ENCODE measurements at places on chromosomes 16 and 17.

DNA sequence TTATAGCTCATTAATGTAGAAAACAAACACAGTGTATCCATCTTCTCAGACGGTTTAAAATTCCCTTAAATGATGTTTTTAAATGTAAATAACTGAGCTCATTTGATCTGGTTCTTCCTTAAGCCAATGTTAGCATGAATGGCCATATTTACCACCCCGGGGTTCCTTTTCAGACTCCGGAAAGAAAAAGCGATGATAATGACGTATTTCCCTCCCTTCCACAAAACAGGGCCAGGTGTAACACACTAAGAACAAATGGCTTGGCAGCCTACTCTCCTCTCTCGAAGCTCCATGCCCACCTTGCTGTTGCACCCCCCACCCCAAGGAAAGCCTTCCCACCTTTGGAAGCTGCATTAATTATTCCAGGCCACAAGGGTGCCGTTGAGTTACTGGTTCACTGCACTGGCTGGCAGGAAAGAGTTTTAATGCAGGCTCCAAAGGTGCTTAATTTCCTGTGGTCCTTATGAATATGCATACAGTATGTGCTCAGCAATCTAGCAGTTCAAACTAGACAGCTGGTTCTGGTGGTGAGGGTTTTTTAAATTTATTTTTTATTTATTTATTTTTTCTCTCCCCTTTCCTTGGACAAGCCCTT is 378.9 kb downstream of the WWOX start:
- DNase-seq = no peak

GRCh38 chr17:71118039-71118438 is 948.7 kb downstream of the KCNJ2 start:
- no peak for DNase-seq

DNA sequence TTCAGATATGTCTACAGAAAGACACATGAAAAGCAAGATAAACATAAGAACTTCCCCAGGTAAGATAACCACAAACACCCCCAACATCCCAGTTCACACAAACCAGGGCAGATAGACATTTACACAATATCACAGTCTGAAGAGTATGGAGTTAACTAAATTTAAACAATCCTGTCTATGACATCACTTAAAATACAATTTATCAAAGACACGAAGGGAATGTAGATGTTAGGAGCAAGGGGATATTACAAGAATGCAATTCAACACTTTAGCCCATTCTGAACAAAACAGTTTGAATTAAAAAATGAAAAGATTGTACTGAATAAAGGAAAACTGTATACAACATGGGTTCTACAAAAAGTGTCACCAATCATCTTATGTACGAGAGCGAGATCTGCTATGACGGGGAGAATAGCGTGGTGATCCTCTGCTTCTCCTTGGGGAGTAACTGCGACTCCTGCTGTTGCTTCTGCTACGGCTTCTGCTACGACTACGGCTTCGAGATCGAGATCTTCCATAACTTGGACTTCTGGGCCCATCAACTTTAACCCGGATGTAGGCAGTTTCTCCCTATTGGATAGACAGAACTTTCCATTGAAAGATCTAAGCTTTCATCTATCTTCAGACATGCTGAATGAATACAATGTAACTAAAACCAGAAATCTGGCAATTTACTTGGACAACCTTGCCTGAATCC is 1.9 kb downstream of the SRSF1 start:
- no peak for DNase-seq

DNA sequence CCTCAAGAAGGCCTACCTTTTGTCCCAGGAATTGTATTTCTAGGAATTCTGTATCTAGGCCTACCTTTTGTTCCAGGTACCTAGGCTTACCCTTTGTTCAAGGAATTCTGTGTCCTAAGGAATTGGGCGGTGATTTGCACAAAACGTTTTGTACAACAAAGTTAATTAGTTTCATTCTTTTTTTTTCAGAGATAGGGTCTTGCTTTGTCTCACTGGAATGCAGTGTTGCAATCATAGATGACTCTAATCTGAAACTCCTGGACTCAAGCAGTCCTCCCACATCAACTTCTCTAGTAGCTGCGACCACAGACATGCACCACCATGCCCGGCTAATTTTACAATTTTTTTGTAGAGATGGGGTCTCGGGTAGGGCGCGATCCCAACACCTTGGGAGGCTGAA is 7.0 kb downstream of the CDR2L start:
- DNase-seq = no peak

DNA sequence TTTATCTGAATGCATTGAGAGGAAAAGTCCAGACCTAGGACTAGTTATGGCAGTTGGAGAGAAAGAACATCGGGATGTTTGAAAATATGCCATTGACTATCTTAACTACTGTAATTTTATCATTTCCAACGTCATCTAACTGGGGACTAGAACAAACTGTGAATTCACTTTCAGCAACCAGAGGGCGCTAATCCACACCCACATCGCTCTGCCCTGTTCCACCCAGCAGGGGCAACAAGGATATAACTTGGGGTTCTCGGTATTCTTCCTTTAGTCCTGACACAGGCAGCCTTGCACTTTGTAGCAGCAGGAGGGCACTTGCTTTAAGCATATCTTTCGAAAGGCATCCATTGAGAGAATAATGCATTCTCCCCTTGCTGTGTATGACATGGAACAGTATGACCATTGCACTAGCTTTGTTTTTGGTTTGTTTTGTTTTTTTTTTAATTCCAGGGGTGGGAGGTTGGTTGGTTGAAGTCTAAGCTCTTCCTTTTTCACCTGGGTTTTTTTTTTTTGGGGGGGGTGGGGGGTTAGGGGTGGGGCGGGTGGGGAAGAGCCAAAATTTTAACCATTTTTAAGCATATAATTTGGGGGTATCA is 31.5 kb downstream of the SIAH1 start:
- DNase-seq = peak; percentile 36

GRCh38 chr16:57144027-57144426 is 41.8 kb downstream of the PSME3IP1 start:
- DNase-seq = no peak

DNA sequence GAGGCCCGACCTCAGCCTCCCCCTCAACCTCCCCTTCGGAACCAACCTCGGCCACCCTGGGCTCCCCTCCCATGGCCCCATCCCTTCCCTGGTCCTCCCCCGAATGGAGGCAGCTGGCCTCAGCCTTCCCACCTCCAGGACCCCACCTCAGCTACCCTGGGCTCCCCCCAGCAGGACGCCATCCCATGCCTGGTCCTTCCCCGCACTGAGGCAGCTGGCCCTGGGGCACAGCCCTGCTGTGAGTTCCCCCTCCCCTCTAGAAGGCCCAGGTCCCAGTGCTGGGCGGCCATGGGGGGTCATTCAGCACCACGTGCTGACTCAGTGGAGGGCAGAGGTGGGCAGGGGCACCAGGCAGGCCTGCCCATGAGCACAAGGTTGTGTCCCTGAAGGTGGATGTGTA is 28.9 kb upstream of the PVALEF start:
- DNase-seq = no peak

GRCh38 chr16:87688876-87689815 is 76.6 kb downstream of the KLHDC4 start:
- DNase-seq = no peak

- DNase-seq = no peak
Observed at GRCh38 chr17:60311936-60312335, 80.0 kb downstream of the USP32 start.

DNA sequence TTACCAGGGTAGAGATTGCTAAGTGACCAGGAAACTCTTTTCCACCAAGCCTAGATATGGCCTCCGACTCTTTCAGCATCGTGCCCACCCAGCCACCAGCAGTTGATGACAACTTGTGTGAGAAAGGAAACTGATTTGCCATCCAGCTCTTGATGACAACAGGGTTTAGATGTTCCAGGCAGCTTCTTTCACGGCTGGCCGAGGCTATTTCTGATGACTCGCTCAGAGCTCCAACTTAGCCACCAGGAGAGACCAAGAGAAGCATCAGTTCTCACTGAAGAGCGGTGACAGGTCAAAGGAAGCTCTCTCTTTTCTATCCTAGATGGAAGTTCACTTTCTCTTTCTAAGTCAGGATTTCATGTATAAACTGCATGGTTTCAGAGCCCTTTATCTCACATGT is 61.2 kb downstream of the MPHOSPH6 start:
- no peak for DNase-seq

GRCh38 chr17:63941751-63942150 is 9.6 kb upstream of the CD79B start:
- DNase-seq = no peak

- DNase-seq = no peak
Observed at GRCh38 chr17:2695961-2696760, 15.4 kb downstream of the CLUH start.

DNA sequence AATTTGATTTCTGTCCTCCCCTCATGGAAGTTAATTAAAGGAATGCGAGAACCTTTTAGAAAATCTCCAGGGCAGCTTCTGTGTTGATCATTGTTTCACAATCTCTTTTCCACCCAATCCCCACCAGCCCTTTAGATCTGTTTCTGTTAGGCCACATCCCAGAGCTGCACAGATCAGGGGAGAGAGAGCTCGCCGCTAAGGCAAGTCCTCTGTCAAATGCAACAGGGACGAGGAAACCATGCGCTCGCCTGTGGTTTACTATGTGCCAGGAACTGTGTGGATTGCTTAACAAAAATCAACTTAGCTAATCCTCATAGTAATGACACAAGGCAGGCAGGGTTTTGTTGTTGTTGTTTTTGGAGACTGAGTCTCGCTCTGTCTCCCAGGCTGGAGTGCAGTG is 115.4 kb downstream of the SALL1 start:
- DNase-seq = no peak

DNA sequence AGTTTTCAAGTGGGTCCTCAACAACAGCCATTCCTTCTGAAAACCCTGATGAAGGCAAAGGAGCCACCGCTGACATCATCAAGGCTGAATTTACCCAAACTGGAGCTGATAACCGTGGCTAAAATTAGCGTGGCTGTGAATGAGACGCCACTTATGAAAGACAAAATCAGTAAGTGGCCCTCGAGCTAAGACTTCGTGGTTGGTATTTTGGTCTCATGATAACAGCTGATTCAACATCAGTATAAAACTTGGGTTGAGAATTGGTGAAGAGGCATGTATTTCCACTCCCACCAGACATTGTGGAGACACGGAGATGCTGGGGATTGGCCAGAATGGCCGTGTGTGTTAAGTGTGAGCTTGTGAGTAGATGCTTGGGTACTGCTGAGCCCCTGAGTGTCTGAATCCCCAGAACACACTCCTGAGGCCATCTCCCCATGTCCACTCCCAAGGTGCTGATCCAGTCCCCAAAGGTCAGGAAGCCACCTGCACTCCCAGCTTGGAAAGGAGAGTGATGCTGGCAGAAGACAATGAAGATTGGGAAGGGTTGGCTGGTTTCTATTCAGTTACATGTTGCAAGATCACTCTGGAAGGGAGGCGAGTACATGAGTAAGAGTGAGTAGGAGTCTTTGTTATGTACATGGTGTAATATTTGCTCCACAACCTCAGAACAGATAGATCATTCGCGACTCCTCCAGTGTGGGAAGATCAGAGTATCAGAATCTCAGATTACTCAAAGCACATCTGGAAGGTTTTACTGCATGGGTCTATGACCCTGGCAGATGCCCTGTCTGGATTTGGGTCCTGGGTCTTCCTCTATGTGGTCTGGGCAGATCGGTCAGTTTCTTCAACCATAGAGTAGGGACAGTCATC is 207.7 kb downstream of the HS3ST3A1 start:
- DNase-seq = no peak

DNA sequence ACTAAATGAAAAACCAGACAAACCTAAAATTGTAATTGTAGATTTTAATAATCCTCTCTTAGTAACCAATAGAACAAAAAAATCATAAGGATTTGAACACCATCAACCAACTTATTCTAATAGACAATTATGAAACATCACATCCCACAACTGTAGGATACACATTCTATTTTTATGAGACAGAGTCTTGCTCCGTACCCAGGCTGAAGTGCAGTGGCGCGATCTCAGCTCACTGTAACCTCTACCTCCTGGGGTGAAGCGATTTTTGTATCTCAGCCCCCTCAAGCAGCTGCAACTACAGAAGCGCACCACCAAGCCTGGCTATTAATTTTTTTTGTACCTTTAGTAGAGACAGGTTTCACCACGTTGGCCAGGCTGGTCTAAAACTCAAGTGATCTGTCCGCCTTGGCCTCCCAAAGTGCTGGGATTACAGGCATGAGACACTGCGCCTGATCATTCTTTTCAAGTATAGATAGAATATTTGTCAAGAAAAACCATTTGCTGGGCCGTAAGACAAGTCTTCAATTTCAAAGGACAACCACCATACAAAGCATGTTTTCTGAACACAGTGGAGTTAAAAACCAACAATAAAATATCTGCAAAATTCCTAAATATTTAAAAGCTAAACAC is 49.8 kb downstream of the CREBBP start:
- DNase-seq = no peak

DNA sequence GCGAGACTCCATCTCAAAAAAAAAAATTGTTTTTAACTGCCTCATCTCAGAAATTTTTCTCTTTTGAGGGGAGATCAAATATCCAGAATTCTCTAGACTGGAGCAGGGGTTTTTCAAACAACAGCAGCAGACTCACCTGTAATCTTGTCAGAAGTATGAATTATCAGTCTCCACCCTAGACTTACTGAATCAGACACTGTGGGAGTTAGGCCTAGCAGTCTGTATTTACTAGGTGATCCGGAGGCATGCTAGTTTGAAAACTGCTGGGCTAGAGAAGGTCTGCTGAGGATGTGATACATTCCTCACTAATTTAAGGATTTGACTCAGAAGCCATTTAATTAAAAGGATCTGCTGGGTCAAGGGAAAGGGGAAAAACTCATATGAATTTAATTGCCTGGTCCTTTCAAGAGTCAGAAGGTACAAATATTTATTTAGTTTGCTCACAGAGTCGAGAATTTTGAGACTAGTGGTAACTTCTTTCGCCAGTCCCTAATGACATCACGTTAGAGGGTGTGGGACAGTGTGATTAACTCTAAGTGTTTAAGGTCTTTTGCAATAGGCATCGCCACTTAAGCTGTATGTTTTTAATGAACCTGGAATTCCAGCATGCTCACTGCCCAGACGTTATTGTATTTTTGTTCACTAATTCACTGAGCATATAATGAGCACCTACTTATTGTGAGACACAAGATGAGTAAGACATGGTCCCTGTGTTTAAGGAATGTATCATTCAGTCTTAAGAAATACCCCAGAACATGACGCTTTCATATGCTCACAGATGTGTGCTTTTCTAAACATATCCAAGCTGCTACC is 14.2 kb downstream of the ATP6V0A1 start:
- DNase-seq = no peak

DNA sequence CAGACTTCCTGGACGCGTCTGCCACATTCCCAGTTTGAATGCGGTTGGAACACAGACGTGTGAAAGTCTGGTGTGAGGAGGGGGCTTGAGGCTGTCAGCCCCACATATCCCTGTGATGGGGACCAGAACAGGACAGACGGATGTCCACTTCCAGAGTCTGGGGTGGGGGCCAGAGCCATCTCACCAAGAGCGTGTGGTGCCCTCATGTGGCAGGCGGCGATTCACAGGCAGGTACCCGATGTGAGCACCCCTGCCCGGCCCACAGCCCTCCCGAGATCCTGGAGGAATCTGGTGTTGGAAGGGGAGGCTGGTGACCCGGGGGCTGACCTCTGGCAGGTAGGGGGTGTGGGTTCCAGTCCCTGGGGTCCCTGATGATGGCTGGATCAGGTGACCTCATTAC is 51.5 kb downstream of the ENGASE start:
- no peak for DNase-seq

All from stimulated activated CD4-positive, alpha-beta T cell treated with anti-CD3 and anti-CD28 coated beads, Interleukin-12 subunit alpha, Interleukin-12 subunit beta, amount 100 ng/mL, for 4 hours (primary cell).